Stimulated activated CD8-positive, alpha-beta memory T cell treated with anti-CD3 and anti-CD28 coated beads, Interleukin-2, amount 100 ng/mL, for 1 hour (primary cell): ENCODE measurements at places on chromosomes 2 and 18.

- DNase-seq, result no peak
These were observed 284.6 kb downstream of the RNF144A start for GRCh38 chr2:7201851-7202250.

DNA sequence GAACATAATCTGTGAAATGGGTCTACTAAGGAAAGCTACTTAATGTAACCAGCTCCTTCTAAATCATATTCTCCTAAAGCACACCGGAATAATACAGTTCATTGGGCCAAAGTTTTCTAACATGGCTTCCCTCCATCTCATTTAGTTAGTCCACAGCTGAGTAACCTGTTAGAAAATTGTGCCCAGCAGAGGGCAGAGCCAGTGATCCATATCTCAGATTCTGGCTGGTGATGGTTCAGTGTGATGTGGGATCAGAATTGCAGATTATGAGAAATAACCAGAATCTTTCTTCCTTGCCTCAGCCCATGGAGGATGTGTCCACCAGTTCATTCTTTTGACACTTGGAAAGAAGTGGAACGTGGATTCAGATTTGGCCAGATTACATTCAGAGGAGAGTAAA lies 9.4 kb upstream of the CTLA4 start:
- no peak for DNase-seq

- DNase-seq, result no peak
These were observed 13.6 kb upstream of the RAB10 start for GRCh38 chr2:26020231-26020640.

DNA sequence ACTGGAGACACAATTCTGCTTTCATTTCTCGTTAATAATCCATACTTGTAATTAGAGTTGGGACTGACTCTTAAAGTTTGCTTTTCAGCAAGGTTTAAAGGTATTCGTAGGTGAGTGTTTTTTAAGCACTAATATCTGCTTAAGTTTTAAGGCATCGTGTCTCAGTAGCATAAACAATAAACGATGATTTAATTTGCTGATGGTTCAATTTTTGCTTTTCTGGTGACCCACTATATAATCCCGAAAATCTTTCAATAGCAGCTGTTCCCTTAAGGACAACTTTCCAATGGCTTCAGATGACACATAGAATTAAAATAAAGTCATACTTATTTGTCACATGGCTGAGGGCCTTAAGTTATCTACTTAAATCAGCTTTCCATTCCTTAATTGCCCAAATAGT lies 859.5 kb upstream of the SOX11 start:
- no peak for DNase-seq
